HT1080 (cell line): ENCODE measurements at places on chromosomes 11 and 22.

DNA sequence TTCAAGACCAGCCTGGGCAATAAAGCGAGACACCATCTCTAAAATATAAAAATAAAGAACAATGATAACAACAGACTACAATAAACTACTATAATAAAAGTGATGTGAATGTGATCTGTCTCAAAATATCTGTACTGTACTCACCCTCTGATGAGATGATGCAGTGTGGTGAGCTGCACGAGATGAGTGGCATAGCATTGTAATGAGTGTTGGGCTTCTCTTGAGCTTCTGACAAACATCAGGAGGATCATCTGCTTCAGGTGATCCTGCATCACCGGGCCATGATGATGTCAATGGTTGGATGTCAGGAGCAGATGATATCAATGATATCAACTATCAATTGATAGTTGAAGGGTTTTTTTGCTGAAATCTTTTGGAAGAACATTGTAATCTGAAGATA lies 52.4 kb upstream of the INCENP start:
- DNase-seq, result no peak

DNA sequence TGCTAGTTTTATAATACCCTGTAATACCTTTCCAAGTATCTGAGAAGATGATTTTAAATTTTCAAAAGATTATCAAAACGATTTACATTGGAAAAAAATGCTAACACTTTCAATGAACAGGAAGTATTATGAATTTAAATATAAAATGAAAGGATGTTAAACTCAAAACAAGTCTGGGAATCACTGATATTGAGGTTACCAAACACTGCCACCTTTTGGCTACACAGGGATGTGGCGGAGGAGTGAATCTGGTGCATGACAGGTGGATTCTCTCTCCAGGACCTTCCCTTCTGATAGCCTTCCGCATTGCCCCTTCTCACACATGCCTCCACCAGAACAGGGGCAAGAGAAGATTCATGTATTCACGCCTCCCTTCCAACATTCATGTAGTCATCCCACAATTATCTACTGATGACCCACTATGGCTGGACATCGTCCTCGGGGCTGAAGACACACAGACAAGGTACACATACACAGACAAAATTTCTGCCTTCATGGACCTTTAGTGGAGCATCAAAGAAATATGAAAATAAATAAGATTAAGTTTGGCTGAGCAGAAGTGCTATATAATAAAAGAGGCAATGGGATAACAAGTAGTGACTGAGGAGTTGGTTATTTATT lies 34.7 kb downstream of the ATG16L2 start:
- DNase-seq, result peak; percentile 35

DNA sequence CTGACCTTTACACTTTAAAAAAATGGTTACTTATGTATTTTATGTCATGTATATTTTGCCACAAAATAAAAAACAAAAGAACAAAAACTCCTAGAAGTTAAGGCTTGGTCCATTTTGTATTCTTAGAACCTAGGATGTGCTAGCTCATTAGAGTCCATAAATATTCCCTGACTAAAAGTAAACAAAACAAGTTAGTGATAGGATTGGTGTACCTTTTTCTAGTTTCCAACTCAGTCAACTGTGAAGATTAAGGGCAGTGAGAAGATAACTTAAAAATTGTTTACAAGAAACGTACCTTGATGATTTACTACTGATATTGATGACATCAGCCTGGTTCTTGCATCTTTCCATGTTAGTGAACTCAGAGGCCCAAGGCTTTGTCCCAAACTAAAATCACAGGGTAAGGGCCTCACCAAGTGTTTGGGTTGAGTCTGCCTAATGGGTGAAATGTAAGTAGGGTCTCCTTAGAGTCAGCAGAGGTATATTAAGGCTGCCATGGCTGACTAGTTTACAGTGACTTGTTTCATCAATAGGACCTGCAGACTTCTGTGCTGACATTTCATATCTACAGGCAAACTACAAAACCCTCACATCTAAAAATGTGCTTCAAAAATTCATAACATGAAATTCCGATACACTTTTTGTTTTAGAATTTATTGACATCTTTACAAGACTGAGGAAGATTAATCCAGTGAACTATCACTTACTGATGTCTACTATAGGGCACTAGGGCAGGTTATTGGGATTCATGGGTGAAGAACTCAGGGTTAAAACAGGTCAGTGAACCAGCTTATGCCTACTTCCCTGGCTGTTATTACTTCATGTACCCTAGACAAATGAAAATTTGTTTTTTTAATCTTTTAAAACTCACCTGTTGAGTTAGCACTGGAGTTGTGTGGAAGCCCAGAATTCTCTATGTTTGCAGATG lies 4.4 kb downstream of the TMEM123 start:
- no peak for DNase-seq

DNA sequence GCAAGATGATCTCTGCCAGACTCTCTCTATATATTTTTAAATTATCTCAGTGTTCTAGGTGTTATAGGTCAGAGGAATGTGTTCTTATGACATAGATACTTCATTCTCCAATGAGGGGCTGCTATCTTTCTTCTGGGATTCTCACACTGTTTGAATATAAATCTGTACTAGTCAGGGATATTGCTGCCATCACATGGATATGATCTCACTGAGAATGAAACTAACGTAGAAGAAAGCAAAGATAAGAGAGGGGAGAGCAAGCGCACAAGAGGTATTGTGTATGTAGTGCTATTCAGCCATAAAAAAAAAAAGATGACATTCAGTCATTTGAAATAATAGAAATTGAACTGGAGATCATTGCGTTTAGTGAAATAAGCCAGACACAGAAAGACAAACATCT lies 42.2 kb upstream of the SLC36A4 start:
- no peak for DNase-seq
